ENCODE measurements at places on chromosomes 11 and 22.

GRCh38 chr11:123045101-123045500 lies 16.8 kb downstream of the HSPA8 start:
- DNase-seq, result no peak

GRCh38 chr11:74784726-74785125 lies 36.1 kb downstream of the RNF169 start:
- DNase-seq, result no peak

DNA sequence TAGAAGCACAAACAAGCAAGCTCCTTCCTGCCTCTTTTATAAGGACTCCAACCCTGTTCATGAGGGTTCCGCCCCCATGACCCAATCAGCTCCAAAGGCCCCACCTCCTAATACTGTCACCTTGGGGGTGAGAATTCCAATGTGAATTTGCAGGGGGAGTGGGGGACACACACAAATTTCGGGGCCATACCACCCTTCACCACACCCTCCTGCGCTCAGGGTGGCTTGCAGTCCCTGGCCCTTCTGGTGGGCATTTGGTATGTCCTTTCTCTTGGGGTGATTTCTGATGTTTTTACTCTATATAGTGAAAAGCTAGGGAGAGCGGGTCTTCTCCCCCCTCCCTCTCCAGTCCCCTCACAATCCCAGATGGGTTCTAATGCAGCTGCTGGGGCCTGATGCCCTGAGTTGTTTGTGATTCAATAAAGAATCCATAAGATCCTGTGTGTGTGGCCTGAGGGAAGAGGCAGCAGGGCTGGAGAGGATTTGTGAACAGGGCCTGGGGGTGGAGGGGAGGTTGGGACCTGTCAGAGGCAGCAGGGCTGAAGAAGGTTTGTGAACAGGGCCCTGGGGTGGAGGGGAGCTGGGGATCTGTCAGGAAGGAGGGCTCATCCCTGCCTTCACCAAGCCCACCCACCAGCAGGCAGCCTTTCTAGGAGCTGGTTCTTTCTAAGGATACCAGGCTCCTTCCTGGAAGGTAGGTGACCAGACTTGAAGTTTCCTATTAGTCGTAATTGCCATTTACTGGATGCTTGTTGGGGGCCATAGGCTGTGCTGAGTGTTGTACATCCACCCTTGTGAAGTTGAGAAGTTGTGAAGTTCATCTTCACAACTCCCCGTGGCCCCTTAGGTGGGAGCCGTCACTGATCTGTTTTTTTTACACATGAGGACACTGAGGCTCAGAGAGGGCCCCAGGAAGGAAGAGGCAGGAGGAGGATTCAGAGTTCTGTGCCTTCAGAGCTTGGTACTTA lies 7.9 kb downstream of the SLC35C1 start:
- no peak for DNase-seq

DNA sequence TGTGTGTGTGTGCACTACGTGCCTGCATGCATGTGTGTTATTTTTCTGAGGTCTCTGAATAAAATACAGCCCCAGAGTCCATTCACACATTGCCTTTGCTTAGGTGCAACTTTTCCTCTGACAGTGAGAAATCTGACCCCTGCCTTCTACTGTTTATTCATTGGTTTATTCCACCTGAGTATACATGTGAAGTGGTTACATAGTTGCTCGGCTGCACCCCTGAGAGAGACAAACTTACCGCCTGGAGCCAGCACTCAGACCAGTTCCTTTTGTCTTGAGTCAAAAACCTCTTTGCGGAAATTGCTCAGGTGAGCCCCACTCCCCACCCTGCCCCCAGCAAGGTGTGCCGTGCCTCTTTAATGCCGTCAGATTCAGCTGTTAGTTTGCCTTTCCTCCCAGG lies 363.6 kb downstream of the BRD1 start:
- no peak for DNase-seq

- no peak for DNase-seq
These were observed 29.8 kb downstream of the PDE3B start for GRCh38 chr11:14673421-14673820.

GRCh38 chr22:49155039-49155769 lies 672.5 kb downstream of the BRD1 start:
- DNase-seq, result no peak

DNA sequence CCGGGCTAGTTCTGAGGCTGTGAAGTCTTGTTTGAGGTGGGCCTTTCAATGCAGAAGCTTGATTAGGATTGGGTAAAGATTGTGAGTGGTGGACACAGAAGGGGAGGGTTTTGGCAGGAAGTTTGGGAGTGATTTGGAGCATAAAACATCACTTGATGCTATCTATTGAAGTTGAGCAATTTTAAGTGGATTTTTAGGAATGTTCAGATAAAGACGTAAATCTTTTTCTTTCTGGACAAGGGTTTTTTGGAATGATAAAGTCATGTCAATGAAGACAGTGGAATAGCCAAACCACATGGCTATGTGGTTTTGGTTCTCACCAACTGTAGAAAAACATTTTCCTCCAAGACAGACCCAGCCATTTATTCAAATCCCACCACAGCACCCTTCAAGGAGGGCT lies 111.2 kb upstream of the SNX19 start:
- DNase-seq, result no peak

GRCh38 chr11:6225896-6226295 lies 8.5 kb downstream of the FHIP1B start:
- DNase-seq, result no peak

DNA sequence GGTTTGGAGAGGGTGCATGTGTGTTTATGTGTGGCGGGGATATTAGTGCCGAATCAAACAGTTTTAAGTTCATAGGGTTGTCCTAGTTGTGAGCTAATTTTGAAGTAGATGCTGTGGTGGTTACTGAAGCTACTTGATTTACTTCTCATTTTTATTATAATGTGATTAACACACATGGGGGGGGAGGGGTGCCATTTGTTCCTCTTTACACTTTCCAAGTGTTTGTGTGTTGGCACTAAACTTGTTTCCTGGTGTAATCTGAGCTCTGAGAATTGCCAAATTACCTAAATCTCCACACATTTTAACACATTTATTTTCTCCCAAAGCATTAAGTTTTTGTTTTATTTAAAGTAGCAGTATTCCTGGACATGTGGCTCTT lies 60.1 kb downstream of the ZNRF3 start:
- DNase-seq, result no peak

- DNase-seq, result no peak
These were observed 448.2 kb downstream of the TBC1D22A start for GRCh38 chr22:47210686-47211085.

DNA sequence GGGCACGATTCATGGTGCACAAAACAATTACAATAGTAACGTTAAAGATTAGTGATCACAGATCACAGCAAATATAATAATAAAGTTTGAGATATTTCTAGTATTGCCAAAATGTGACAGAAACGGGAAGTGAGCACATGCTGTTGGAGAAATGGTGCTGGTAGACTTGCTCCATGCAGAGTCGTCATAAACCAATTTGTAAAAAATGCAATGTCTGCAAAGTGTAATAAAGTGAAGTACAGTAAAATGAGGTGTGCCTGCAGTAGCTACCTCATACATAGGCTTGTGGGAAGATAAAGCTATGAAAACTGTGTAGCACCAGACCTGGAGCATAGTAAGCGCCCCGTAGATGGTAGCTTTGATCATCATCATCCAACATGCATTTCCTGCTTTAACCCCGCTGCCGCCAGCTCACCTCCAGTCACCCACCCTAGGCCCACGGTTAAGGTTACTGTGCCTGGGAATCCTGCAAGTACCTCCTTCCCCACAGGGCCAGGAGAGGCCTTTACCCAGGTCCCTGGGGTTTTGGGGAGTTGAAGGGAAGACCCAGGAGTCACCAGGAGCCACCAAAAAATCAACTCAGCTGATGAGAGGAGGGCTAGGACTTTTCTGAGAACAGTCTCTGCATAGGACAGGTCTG lies 59.2 kb downstream of the MYO7A start:
- DNase-seq, result no peak

DNA sequence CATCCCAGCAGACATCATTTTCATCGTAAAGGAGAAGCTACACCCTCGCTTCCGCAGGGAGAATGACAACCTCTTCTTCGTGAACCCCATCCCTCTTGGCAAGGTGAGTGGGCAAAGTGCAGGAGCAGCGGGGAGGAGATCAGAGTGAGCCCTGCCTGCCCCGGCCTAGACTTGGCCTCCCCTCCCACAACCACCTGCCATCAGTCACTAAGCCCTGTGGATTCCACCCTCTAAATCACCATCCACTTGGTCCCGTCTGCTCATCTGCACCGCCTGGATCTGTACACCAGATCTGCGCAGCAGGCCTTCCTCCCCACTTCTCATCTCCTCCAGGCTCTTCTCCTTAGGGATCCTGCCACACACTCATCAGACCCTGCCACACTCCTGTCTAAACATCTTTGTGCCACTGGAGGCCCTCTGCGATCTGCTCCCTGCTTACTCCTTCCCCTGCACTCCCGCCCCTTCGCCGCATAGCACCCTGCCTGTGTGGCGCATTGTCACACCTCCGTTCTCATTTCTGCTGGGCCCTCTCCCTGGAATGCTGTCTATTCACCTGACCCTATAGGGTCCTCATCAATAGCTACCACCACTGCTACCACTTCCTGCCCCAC lies 14.2 kb downstream of the UCP2 start:
- no peak for DNase-seq

DNA sequence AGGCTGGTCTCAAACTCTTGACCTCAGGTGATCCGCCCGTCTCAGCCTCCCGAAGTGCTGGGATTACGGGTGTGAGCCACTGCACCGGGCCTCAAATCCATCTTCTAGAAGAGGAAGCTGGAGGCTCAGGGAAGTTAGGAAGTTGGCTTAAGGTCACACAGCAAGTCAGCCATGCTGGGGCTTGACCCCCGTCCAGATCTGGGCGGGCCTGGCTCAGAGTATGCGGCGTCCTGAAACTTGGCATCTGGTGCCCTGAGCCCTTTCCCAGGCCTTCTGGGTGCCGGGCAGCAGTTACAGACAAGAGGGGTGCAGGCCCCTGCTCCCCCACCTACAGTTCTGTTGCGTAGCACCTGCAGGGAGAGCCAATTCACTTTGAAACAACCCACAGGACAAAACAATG lies 11.2 kb downstream of the MPPED1 start:
- DNase-seq, result no peak

DNA sequence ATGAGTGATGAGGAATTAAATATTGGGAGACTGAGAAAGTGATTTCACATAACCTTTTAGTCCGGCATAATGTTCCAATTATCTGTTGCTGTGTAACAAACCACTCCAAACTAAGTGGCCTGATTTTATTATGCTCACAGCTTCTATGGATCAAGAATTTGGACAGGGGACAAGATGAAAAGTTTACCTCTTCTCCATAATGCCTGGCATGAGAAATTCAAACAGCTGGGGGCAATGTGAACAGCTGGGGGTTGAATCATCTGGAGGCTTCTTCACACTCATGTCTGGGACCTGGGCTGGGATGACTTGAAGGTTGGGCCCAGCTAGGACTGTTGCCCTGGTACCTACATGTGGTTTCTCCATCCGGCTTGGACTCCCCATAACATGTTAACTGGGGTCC lies 99.4 kb upstream of the DRD2 start:
- DNase-seq, result no peak

- DNase-seq, result no peak
These were observed 12.2 kb downstream of the CTTN start for GRCh38 chr11:70410276-70411205.

GRCh38 chr22:42299586-42300258 lies 29.3 kb upstream of the TCF20 start:
- DNase-seq, result no peak

DNA sequence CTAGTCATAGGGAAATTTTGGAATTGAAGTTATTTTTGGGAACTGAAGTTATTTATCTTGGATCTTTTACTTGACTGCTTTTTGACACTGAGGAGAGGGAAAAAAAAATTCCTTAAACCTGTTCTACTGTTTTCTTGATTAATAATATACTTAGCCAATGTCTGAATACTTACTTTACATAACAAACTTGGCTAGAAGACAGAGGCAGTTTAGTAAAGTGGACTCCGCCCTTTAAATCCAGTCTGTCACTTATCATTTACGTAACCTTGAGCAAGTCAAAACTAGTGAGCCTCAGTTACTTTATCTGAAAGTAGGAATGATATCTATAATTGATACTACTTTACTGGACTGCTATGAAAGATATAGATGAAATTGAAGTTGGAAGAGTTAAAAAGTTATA lies 19.5 kb downstream of the CTSC start:
- DNase-seq, result no peak

- DNase-seq, result no peak
These were observed 165.7 kb downstream of the COMMD9 start for GRCh38 chr11:36123336-36124101.

DNA sequence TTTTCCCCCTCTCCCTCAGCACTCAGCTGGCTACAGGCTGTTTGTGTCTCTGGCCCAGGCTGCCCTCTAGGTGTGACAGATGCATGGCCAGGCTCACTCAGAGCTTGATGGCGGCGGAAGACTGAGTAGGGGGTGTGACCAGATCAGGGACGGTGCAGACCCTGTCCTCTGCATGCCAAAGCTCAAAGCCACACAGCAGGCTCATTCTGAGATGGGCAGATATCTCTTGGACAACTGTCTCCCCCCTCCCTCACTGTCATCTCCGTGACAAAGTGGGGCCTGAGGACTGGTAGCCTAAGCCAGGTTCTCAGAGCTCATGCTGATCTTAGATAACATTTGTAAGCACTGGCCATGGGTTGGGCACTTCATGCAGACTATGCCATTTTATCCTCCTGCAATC lies 231.3 kb downstream of the DSCAML1 start:
- DNase-seq, result no peak

GRCh38 chr22:48845356-48845936 lies 982.2 kb downstream of the BRD1 start:
- DNase-seq, result no peak

DNA sequence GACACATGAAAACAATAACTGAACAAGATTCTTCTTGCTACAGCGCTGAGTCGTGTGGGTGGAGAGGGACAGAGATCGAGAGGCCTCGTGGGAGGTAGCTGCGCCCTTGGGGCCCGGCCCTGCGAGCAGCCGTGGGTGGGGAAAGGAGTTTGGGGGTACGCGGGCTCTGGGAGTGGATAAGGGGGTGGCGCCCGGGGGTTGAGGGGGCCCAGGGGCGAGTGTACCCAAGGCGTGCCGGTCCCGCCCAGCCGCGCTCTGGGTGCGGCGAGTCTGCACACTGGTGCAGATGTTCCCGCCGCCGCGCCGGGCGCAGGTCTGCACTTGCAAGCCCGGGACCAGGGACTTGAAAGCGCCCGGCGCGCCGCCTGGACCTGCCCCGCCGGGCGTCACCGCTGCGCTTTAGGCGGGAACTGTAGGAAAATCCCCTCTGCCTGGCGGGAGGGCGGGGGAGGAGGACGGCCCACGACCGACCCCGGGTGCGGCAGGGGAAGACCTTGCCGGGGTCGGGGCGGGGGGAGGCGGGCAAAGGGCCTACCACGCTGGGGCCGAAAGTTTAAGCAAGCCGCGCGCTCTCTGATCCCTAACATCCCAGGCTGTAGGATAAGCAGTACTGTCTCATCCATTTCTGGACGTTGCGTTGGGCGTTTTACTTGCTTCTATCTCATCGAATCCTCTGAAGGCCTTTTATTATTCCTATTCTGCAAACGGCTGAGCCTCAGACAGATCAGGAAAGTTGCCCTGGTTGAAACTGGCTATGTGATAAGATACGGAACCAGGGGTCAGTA lies 1.4 kb upstream of the KREMEN1 start:
- DNase-seq, result no peak
